ENCODE measurements at places on chromosomes 16 and 17.

- no peak for DNase-seq
These were observed 610 bp downstream of the PIK3R5 start for GRCh38 chr17:8964801-8965393.

DNA sequence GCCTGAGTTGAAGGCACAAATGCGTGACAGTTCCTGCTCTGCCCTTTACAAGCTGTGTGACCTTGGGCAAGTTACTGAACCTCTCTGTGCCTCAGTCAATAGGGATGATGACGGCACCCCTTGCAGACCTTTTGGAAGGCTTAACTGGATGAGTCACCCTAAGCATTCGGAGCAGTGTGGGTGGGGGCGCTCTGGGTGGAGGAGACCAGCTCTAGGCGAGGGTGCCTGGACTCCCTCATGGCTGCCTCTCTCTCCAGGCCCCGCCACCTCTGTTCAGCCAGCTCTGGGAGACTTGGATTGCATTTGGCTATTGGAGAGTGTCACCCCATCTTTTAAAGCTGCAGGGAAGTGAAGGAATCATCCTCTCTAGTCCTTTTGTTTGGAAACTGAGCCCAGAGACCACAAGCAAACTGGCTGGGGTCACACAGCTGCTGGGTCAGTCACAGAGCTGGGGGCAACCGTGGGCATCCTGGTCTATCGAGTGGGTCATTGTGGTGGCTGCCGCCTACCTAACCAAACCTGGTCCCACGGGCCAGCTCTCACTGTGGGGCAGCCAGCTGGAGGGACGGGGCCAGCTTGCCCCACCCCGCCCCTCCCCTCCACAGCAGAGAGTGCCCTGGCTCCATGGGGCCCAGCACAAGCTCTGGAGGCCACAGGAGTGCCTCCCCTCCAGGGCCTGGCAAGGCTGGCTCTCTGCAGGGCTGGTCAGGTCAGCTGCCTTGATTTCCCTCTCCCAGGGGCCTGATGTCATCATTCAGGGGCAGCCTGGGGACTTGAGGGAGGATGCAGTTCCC is 20.2 kb upstream of the GSE1 start:
- DNase-seq: no peak

- no peak for DNase-seq
These were observed 2.0 kb downstream of the LUC7L3 start for GRCh38 chr17:50721194-50722010.

GRCh38 chr17:63232565-63233310 is 213.4 kb downstream of the CYB561 start:
- no peak for DNase-seq

DNA sequence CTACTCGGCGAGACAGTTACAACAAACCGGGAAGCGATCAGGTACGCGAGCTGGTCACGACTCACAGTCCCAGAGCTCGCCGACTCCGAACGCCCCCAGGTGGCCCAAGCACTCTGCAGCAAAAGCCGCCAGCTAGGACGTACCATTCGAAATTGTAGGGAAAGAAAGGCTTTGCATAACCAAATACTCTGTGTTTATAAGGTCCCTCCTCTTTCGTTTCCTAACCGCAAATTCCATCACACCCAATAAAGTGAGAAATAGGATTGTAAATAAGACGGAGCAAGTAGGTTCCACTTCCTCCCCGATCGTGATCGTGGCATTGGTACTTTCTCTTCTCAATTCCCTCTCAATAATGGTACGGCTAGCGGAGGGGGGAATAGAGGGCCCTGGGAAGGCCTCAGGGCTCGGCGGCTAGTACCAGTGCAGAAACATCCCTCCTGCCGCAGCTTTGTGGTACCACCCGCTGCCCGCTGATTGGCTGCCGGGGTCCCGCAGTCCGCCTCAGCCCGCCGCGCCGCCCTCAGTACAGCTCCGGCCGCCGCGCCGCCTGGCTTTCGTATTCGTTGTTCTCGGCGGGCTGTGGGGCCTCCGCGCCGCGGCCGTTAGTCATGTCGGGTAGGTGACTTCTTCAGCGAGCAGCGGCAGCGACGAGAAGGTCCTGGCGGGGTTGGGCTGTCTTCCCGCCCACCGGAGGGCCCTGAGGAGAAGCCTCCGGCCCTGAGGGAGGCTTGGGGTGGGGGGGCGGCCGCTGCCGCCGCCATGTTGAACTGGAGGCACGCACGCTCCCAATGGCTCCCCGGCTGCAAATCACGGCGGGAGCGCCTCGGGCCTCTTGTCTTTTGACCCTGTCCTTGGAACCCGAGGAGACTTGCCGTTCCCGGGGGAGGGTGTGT is at the start of gene TAF15:
TAF15 (plus strand) TSS at position 523 of the 893 bp plus-strand sequence; CDS start at position 609, 86 bp downstream.
- peak; percentile 96 for DNase-seq

- DNase-seq: no peak
These were observed 17.4 kb downstream of the KRT24 start for GRCh38 chr17:40686192-40686591.

DNA sequence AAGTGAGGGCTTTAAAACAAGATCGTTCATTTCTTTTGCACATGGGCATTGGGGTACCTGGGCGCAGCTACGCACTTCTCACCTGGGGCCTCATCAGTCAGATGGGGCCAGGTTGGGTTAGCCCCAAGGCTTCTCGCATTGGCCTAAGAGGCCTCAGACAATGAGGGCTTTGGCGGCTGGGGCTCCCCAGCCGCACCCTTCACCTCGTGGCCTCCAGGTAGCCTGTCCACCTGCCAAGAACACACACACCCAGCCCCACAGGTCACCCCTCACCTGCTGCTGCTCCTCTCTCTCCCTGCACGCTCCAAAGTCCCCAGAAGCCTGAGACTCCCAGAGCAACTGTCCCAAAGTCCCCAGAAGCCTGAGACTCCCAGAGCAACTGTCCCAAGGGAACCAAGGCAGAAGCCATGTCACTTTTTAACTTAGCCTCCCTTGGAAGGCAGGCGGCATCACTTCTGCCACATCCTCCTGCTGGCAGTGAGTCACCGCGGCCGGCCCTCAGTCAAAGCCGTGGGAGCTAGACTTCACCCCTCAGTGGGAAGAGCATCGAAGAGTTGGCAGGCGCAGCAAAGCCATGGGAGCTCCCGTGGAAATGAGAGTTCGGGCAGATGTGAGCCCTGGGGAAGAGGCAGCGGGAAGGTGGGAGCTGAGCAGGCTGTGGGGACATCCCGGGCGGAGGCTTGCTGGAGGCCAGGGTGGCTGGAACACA is 78.9 kb upstream of the PLCG2 start:
- no peak for DNase-seq

GRCh38 chr16:4868026-4868425 is 20.7 kb downstream of the UBN1 start:
- no peak for DNase-seq

- no peak for DNase-seq
These were observed 10.7 kb downstream of the XYLT1 start for GRCh38 chr16:17459903-17460521.

DNA sequence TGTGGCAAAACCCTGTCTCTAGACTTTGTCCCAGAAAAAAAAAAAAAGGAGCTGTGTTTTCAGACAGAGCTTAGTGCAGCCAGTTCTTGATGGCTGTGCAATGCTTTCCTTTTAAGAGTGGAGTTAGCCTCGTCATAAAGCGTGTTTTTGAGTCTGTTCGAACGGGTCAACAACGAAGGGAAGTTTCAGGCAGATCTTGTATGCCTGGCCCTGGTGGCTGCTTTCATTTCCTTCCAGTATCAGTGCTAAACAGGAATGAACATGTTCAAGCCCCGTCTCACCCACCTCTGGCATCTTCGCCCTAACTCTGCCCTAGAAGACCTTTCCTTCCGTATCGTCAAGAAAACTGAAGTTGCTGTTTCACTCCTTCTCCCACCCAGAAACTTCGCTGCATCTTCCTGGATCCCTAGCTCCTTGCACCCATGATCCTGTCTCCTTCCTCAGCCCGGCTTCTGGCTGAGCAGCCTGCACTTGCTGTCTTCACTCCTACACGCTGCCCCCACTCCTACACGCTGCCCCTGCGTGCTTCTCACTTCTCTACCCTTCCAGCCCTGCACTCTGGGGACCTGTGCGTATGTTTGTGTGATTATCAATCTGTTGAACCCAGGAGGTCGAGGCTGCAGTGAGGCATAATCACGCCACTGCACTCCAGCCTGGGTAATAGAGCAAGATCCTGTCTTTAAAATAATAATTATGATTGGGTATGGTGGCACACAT is 55.3 kb downstream of the USP10 start:
- DNase-seq: no peak

- DNase-seq: no peak
These were observed 7.8 kb downstream of the SLC47A1 start for GRCh38 chr17:19541445-19541844.

DNA sequence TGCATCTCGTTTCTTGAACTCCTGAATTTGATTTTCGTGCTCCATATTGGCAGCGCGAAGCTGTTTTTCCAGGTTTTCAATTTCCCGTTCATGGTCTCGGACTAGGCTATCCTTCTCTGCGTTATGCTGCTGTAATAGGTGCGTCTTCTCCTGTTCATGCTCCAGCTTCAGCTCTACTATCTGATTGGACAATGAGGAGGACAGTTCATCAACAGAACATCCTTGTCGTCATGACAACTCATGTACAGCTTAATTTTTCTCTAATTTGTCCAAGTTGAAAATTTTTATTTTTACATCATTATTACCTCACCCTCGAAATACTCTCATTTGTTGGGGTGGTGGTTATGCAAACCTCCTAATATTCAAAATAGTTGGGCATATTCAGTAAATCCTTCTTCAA is 289.8 kb downstream of the CEP112 start:
- DNase-seq: no peak

DNA sequence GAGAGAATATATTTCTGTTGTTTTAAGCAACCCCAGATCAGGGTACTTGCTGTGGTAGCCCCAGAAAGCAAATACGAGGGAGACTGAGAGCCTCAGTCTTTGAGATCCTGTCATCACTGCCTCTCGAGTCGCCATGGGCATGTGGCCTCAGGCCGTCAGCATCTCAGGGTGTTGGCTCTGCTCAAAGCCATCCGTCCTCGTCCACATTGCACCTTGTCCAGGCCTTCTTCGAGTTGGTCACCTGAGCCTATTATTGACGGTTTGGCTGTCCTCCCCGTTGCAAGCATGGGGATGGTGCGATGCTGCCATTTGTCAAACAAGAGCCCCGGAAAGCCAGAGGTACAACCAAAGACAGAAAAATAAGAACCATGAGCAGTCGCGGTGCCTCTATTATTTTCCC is 136.9 kb downstream of the IRF8 start:
- DNase-seq: no peak

DNA sequence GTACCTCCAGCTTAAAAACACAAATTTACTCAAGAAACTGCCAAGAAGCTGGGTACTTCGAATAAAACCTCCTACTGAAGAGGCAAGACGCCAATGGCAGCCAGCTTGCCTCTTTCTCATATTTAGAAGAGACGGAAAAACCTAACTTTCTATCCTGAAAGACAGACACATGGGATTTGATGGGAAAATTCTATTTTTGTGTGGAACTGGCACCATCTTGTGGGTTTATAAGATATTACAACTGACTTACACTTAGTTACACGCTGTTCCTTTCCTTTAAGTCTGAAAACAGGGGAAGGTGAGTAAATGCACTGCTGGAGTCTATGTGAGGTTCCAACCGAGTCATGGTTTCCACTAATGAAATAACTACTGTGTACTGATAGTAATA is 10.3 kb downstream of the ZNF18 start:
- peak; percentile 31 for DNase-seq

- DNase-seq: no peak
These were observed 66.4 kb downstream of the PRKCB start for GRCh38 chr16:23902034-23902747.

DNA sequence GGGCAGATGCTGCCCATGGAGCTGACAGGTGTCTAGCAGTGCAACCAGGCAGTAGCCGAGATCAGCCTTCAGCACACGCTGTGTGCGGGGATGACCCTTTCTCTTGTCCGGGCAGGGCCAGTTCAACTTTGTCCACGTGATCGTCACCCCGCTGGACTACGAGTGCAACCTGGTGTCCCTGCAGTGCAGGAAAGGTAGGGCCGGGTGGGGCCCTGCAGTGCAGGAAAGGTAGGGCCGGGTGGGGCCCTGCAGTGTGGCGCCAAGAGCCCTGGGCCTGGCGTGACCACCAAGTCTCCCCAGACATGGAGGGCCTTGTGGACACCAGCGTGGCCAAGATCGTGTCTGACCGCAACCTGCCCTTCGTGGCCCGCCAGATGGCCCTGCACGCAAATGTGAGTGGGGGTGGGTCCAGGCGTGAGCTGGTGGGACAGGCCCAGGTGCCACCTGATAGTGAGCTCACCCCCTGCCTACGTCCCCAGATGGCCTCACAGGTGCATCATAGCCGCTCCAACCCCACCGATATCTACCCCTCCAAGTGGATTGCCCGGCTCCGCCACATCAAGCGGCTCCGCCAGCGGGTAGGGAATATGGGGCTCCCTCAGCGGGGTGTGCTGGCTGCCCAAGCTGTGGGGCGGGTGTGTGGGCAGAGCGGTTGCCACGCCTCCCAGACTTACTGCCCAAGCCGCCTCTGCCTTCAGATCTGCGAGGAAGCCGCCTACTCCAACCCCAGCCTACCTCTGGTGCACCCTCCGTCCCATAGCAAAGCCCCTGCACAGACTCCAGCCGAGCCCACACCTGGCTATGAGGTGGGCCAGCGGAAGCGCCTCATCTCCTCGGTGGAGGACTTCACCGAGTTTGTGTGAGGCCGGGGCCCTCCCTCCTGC is 40.2 kb downstream of the TSC2 start:
- DNase-seq: no peak

DNA sequence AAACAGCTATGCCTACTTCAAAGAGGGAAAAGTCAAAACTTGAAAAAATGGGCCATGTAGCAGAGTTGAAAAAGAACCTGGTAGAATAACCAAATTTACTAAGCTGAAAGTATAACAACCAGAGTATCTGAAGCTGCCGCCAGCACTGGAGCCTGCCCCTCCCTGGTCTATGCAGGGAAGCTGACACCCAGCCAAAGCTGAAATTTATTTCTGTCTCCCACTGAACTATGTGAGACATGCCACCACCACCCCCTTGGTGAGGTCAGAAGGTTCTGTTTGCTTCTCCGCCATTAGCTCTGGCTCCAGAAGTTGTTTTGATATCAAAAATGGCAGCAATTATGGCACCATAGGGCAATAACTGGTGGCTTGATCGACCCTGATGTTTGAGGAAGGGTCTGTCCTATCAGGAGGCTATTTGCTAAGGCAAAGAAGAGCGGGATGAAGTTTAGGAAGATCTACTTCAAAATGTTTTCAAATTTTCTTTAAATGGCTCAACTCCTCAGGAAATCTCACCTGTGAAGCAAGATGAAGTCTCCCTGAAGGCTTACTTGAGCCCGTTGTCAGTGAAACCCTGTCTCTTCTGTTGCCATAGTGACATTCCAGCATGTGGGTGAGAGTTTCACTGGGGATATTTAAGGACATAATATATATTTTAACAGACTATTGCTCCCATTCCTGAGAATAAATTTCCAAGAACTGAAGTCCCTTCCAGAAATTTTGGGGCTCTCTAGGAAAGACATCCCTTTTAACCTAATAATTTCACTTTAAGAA is 122.0 kb downstream of the COPRS start:
- no peak for DNase-seq
